ENCODE measurements at places on chromosomes 7 and 10.
A peak's percentile ranks its signal among the peaks of the same experiment; 100 is the strongest.

GRCh38 chr10:11331046-11331577, 280.3 kb downstream of the USP6NL start:
- DNase-seq, result no peak

DNA sequence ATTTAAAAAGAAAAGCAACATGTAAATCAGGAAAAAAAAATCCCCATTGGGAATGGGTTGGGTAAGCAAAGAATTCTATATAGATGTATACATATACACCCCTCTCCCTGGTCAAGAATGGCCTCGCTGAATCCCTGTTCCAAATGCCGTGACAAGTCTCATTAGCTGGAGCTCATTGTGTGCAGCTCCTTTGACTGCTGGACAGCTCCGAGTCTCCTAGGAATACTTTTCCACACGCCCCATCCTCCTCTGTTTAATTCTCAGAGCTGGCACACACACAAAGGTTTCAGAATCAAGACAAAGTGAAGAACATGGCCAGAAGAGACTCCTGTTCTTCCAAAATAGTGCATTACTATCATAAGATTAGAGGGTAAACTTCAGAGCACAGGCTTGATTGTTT, 130.9 kb upstream of the MKLN1 start:
- DNase-seq, result no peak

GRCh38 chr7:156752367-156753228, 112.0 kb downstream of the RNF32 start:
- DNase-seq, result no peak

- no peak for DNase-seq
Observed at GRCh38 chr7:127251465-127252376, 1.0 kb downstream of the GRM8 start.

DNA sequence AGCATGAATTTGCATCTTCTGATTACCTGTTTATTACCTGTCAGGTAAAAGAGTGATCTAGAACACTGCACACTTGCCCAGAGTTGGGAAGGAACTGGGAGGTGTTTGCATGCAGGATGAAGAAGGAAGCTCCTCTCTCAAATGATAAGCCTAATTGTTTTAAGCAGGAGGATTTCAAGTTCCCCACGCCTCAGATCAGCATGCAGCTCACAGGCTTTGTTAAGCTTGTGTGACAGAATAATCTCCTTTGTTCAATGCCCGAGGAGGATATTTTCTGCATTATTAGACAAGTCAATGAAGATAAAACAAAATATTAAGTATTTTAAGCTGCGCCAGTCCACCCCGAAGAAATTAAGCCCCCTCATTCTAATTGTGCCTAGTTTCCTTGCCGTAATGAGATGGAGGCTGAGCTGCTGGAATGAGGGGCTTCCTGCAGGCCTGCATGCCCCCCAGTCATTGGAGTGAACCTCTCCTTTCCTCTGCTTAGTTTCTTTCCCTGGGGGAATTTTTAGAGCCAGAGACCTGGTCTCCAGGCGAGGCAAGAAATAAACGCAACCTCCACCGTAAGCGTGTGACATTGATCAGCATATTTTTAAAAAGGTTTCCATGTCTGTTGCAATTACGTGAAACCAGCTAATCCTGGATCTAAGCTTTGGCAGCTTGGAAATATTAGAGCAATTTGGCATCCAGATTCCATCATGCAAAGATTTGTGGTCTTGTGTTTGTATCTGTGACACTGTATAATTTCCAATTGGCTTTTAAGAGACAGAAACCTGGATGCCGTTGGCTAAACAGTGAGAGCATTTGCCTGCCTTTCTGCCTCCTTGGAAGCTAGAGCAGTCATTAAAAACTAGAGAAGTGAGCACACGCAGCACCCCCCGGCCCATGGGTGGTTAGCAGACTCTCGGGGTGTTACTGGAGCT, 376.0 kb downstream of the GALNT17 start:
- DNase-seq, result no peak

- DNase-seq, result no peak
Observed at GRCh38 chr7:46177821-46178220, 256.7 kb upstream of the IGFBP3 start.

DNA sequence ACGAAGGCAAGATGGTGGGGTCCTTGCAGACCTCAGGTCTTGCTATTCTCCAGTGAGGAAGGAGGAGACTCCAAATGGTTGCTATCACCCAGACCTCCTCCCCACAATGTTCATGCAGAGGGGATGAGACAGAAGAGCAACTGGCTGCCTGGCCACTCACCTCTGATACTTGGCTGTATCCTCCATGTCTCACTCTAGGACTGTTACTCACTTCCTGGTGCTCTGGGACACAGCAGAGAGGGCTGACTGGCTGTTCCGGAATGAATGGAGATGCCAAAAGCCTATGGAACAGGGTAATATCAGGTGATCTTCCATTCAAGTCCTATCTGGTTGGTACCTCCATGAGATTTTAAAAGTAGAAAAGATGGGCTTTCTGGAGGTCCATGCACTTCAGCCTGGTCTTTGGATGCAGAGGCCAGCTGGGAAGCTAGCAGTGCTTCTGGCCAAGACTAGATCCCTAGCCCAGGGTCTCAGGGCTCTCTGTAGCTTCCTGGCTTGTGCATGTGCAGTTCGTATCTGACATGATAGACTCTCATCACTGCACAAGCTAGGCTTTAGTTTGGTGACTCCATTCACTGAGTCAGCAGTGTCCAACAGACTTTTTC, 27.0 kb upstream of the ABI1 start:
- DNase-seq, result no peak

- no peak for DNase-seq
Observed at GRCh38 chr7:7710469-7710868, 7.9 kb downstream of the RPA3 start.

DNA sequence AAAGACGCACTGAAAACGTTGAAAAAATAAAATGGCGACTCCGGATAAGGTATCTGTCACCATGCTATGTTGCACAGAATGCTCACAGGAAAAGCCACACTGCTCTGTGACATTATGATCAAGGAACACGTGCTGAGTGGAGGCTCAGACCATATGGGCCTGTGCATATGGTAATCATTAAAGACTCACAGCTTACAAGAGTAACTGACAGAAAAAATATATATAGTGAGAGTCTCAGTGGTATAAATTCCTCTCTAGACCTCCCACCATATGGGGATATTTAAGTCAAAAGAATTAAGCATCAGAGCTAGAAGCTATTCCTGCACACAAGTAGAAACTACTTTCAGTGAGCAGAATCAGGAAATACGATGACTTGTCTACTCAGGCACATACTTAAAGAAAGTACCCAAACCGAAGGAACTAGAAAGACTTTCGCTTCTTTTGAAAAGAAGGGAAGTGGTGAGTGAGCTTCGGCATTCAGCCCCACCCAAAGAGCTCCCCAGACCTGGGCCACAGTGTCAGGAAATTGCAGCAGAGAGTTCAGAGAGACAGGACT, 65.1 kb upstream of the MPP7 start:
- peak; percentile 60 for DNase-seq

GRCh38 chr10:80498078-80498832, 39.4 kb upstream of the SH2D4B start:
- no peak for DNase-seq

All from activated T-helper 2 cell treated with anti-CD3 and anti-CD28 coated beads, Interferon-gamma antibody, Interleukin-2, Interleukin-4, amounts not matched to agents 10 μg/mL and 5 μg/mL and 100 μg/mL, durations not matched to agents 14 hours and 24 hours and 36 hours (primary cell).